ENCODE measurements at places on chromosomes 7 and 10. TPM values are rescaled to one million over a fixed set of nuclear protein-coding genes. Genes with fewer than 3 reads are reported as not detected.

DNA sequence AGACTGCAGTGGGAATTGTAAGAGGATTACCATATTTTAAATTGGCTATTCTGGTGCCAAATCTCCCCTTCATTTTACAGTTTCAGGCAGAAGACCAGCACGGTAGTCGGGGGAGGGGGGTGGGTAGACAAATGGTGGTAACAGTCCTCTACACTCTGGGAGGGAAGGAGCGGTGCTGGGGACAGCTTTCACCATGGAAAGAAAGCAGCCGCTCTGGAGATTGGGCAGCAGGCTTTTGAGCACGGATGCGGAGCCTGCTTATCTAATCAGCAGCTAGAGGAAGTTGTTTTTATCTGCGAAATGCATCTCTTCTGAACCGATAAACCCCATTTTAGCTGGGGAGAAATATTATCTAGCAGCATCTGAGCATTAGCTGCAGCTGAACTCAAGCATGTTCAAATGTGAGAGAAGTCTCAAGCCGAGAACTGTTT is 28.7 kb downstream of the IKZF1 start:
- no peak for DNase-seq

DNA sequence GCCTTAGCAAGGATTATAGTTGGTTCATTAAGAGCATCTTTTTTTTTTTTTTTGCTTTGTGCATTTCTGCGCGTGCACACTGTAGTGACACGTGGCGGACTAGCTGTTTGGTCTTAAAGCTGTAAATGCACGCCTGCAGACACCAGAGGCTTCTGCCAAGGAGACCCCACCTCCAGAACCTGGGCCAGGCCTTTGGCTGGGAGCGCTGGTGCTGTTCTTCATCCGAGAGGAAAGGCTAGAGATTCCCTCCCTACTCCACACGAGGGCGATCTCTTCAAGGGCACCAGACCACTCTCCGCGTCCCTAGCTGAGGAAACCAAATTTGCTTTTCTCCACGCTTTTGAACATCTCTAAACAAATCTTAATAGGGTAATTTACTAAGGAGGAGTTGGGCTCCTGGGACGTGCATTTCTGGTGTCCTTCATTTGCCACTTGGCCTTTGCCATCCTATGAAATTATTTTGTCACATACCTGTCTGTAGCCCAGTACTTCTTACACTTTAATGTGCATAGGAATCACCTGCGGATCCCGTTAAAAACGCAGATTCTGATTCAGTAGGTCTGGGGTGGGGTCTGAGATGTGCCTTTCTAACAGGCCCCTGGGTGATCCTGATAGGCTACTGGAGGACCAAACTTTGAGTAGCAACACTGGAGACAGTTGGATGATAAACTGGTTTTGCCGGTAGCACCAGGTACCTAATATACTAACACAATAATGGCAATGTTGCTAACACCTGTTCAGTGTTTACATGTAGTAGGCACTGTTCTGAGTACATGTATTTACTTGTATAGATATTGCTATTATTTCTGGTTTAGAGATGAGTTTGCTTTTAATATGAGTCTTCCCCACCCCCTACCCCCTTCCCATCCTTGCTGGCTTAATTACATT is 1.3 kb upstream of the SLC26A5 start:
- DNase-seq: no peak

Gene CNPY1
- total RNA-seq: not detected

GRCh38 chr7:131145770-131146169 is 181.9 kb upstream of the MKLN1 start:
- DNase-seq: no peak

Gene HTR5A
- not detected for total RNA-seq

- DNase-seq: no peak
Observed at GRCh38 chr10:94219829-94220228, 142.9 kb downstream of the NOC3L start.

GRCh38 chr7:66683770-66684123 is 55.1 kb downstream of the KCTD7 start:
- no peak for DNase-seq

Gene C10orf143
- 11.6 TPM for total RNA-seq

DNA sequence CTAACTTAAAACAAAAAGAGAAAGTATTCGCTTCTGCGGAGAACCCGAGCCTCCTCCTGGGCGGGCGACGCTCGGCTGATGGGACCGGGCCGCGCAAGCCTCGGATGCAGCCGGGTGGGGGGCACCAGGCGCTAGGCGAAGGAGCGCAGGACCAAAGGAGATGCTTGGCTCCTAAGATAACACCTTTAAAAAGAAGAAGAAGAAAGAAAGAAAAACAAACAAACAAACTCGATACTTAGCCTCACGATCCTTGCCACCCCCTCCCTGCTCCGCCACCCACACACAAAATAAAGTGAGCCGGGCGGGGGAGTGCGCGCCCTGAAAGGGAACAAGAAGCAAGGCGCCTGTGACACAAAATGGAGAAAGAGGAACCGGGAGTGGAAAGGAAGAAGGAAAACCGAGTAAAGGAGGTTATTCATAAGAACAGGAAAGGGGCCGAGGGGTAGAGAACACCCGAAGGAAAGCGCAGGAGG is 34.0 kb upstream of the EBLN1 start:
- DNase-seq: peak; percentile 65

Gene GHRHR
- total RNA-seq: not detected

- no peak for DNase-seq
Observed at GRCh38 chr10:15620337-15620736, 99.4 kb downstream of the ITGA8 start.

DNA sequence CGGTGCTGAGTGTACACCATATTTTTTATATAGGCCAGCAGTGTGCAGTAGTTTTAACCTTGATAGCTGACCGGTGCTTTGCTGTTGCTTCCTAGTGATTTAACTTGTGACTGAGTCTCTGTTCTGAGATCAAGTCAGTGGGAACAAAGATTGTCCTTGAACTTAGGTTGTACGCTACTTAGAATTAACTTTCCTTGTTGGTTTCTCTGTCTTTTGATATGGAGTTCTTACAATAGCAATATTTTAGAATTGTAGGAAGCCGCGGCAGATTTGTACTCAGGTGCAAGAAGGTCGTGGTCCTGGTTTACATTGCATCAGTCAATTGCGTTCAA is 1.3 kb downstream of the DDX21 start:
- no peak for DNase-seq

- DNase-seq: no peak
Observed at GRCh38 chr10:93710333-93710909, 8.0 kb upstream of the FRA10AC1 start.

Gene CDNF
- total RNA-seq: 2.6 TPM

- DNase-seq: no peak
Observed at GRCh38 chr10:10811562-10811961, 206.1 kb upstream of the CELF2 start.

Gene CCDC146
- total RNA-seq: 11.9 TPM

- DNase-seq: no peak
Observed at GRCh38 chr7:55973747-55974250, 9.4 kb downstream of the NIPSNAP2 start.

DNA sequence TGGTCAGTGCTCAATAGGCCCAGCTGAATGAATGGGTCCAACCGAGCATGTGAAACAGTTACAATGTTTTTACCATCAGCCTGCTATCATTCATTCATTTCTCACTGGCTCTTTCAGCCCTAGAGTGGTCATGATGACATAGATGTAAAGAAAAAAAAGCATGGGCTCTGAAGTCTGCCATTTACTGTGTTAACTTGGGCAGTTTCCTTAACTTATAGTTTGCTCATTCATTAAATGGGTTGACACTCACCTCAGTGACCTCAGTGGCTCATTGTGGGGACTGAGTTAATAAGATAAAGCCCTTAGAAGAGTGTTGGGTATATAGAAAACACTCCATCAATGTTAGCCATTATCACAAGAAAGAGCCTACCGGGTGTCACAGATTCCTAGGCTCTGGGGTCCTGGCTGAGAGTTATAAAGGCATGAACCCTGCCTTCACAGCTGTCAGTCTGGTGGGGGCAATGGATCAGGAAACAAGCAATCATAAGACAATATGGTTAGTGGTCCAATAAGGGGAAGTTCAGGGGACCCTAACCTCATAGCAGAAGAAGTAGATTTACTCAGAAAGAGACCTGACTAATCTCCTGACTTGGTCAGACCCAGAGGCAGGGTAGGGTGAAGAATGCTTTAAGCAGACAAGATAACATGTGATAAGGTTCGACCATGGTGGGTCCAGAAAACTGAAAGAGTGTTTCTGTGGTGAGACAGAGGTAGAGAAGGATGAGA is 29.7 kb upstream of the GPAM start:
- no peak for DNase-seq

DNA sequence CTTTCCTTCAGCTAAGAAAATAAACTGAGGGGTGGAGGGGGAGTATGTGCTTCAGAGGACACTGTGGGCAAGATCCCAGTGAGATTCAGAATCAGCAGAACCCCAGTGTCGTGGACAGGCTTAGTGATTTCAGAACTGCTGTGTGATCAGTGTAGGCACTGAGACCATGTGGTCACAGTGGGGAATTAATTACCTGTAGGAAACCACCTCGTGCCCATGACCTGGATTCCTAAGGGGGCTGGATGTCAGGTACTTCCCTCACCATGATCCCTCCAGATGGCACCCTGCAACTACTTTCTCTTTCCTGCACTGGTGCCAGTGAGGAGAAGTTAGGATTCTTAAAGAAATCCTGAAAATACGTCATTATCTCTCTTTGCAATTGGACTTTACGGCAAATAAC is 64.4 kb downstream of the HBP1 start:
- no peak for DNase-seq

GRCh38 chr7:105141068-105141467 is 127.1 kb downstream of the KMT2E start:
- DNase-seq: peak; percentile 7

Gene PPP1R17
- total RNA-seq: not detected

Gene COL17A1
- total RNA-seq: not detected

- DNase-seq: no peak
Observed at GRCh38 chr10:75617485-75618155, 186.2 kb downstream of the LRMDA start.
